ENCODE measurements at places on chromosomes 2 and 18.

- peak; percentile 7 for DNase-seq
Observed at GRCh38 chr18:38695559-38696280, 1130.1 kb upstream of the CELF4 start.

DNA sequence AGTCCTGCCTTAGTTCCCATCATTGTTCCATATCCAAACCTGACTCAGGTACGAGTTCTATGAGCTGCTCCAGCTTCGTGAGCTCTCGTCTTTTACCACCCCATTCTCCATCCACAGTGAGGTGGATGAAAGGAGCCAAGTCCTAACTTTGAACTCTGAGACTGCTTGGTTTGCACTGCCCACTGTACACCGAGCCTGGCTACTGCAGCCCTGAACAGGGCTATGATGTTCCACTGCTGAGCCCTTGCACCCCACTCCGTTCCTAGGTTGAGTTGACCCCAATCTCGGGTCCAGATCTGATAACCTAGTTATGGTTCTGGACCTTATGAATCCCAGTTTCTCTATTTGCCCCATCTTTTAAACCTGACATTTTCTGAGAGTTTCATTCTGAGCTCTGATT, 5.3 kb upstream of the DYNAP start:
- DNase-seq = no peak

DNA sequence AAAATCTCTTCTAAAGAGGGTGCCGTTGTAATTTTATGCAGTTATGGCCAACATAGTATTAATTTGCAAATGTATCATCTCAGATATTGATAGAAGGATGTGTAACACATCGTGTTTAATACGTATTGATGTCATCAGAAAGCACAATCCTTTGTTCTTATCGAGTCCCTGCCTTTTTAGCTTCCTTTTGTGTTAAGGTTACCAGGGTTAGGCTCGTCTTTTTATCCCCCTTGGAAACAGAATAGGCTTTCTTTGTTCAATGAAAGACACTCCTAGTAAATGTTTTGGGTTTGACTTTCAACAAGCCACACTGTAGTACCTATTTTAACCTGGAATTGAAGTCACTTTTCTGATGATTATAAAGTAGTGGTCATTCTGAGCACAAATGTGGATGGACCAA, 136.2 kb downstream of the WDR7 start:
- no peak for DNase-seq

- no peak for DNase-seq
Observed at GRCh38 chr2:181038796-181039195, 58.4 kb downstream of the UBE2E3 start.

DNA sequence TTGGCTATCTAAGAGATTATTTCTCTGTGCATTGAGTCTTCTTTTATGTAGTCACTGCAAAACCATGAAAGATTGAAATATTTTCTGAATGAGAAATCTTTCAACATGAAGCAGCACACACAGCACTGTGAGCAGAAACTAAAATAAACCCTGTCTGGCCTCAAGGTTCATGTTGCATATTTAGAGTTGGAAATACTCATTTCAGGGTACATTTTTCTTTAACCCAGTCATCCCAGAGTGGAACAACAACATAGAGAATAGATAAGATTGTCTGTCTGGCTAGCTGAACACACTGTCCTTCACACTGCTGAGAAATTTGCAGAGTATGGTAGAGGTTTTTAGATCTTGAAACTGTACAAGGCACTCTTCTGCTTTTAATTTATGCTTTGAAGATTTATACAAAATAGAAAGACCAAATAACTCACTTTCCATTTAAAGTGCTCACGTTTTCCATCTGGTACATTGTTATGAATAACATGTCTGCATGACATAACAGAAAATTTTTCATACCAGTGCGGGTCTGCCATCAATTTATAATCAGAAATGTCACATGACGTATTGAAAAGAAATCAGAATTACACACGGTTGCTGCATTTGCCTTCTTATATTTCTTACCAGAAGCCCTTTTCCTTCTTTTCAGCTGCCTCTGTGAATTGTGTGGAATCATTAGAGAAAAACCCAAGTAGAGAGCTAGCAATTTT, 25.0 kb upstream of the FN1 start:
- peak; percentile 94 for DNase-seq

DNA sequence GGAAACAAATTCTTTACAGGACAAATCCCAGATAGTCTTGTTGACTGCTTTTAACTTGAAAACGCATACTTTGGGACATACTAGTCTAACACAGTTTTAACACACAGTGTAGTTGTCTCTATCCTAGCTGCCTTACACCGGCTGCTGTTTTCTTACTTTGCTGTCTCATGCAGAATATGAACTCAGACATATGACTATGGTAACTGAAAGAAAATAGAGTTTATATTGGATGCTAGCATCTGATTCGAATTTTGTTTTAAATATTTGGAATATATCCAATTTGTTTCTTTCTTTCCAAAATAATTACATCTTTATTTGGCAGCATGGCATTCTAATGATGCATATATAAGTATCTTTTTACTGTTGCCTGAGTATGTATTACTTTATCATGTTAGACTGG, 69.8 kb downstream of the ANKRD12 start:
- no peak for DNase-seq

GRCh38 chr2:46569061-46569560, 89.7 kb downstream of the TMEM247 start:
- no peak for DNase-seq

DNA sequence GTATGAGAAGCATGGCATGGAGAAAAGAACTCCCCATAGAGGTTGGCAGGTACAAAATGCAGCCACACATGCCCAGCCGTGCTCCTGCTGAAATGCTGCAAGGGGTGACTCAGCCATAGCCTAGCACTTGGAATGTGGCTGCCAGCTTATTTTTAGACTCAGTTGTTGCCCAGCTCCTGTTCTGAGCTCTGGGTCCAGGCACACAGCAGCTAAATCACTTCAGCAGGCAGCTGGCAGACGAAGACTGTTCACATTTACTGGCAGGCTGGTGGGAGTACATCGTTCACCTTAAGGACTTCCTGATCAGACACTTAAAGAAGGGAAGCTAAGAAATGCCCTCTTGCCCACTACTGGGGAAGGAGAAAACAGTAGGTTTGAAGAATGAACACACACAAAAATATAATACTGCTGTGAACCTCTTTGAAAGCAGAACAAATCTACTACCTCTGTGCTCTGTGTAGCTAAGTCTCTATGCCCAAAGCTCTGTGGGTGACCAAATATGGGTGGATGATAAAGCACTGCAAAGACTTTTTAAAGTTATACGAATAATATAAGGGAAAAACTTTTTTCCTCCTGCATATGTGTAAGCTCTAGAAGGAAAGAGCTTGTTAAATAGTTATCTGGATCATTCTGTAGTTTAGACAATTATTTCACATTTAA, 146.1 kb downstream of the LNPK start:
- DNase-seq = no peak

- no peak for DNase-seq
Observed at GRCh38 chr2:43225788-43226557, 433 bp downstream of the ZFP36L2 start.

DNA sequence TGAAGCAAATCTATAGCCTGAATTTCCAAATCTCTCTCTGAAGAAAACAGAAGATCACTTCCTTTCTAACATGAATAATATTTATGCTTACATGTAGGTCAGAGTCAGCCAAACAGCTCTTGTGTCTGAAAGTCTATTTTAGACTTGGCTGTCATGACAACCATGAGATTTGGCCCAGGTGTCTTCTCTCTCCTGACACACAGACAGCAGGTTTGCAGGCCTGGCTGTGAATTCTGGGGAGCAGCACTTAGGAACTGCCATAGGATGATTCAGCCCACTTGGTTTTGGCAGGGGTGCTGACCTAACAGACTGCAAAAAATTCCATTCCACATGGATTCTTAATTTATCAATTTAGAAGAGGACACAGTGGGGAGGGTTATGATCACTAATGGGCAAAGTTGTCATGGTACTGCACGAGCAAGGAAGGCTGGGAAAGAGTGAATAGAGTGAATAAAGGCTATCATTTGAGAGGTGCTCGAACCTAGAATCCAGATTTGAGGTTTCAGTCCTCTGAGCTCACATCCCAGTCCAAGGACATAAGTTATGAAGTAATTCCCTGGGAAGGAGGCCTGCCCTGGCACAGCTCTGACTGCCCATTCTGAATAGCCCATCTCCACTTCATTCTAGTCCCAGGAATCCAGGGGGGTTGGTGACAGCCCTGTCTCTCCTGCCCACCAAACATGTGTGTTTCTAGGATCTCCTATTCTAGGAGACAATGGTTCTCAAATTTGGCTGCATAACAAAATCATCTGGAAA, 453.9 kb upstream of the TRIB2 start:
- DNase-seq = no peak

GRCh38 chr18:7000484-7001096, 117.0 kb downstream of the LAMA1 start:
- no peak for DNase-seq

- DNase-seq = no peak
Observed at GRCh38 chr2:144126302-144126701, 393.6 kb downstream of the ZEB2 start.

DNA sequence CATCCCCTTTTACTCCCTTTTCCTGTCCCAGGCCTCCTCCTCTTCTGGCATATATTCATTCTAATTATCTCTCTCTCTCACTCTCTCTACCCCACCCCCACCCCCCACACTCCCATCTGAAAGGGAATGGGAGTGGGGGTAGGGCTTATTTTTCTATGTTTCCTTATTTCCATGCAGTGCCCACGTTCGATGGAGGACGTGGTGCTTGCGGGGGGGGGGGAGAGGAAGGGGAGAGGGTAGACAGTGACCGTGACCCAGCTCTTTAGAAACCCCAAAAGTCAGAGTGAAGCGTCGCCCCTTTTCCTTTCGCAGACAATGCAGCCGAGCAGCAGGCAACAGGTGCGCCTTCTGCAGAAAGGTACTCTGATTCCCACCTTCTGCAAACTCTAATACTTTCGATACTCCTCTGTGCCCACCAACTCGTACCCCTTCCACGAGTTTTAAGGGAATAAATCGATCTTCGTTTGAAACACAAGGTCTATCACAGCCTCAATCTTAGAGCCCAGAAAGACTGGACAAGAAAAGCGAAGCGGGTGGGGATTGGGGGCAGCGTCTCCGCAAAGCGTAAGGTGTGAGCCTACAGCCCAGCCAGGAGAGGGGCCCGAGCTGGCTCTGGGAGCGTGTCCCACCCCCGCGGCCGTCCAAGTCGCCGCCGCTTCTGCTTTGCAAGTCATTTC, 891 bp upstream of the NR4A2 start:
- DNase-seq = no peak

DNA sequence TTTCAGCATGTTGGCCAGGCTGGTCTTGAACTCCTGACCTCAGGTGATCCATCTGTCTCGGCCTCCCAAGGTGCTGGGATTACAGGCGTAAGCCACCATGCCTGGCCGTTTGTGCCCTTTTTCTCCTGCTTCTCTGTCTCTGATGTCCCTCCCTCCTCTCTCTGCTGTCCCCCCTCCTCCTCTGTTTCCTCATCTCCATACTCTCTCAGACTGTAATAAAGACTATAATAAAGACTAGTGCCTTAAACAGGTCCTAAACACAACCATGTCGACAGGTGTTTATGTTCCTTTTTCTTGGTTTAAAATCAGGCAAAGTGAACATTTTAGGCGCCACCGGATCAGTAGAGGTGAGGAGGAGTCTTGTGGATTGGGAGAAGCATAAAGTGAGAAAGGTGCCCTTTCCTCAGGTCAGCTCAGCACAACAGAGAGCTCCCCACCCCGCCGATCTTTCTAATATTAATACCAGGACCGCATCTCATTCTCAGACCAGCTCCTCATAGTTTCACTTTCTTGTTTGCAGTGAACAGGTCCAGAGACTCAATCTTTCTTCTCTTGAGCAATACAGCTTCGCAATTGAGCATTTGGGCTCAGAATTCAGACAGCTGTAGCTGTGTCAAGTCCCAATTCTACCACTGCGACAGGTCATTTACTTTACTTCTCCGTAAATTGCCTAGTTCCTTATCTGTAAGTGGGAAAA, 23.7 kb downstream of the TIMM21 start:
- DNase-seq = no peak

- no peak for DNase-seq
Observed at GRCh38 chr18:67665266-67665665, 148.7 kb upstream of the DSEL start.

GRCh38 chr2:49794396-49794795, 640.1 kb upstream of the FSHR start:
- no peak for DNase-seq

DNA sequence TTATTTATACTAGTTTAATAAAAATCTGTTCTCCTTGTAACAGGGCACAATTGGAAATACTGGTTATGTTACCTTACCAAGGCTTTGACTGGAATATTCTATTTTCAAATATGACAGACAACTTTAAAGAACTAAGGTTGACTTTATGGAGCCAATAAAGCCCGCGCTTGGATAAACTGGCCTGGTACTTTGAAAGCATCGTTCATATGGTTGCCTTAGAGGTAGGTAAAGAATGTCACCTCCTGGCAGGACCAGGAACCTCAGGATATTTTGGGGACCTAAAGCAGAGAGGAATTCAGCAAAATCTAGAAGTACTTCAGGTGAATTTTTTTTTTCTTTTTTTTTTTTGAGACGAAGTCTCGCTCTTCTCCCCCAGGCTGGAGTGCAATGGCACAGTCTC, 71.2 kb upstream of the CREB1 start:
- DNase-seq = no peak

DNA sequence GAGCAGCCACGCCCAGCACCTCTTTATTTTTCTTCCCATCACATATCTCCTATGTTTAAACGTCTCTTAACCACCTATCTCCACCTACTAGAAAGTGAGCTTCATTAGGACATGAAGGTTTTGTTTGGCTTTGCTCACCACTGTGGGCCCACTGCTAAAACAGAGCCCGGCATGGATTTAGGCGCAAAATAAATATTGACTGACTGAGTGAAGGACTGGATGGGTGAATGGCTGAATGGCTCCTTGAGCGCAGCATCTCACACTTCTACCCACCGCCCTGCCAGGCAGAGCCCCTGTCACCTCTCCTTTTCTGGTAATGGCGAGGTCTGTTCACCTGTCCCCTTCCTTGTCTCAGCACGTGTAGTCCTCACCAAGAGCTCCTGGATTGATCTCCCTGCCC, 10.1 kb downstream of the CAPG start:
- DNase-seq = no peak

- DNase-seq = no peak
Observed at GRCh38 chr2:29780906-29781305, 140.5 kb downstream of the ALK start.

DNA sequence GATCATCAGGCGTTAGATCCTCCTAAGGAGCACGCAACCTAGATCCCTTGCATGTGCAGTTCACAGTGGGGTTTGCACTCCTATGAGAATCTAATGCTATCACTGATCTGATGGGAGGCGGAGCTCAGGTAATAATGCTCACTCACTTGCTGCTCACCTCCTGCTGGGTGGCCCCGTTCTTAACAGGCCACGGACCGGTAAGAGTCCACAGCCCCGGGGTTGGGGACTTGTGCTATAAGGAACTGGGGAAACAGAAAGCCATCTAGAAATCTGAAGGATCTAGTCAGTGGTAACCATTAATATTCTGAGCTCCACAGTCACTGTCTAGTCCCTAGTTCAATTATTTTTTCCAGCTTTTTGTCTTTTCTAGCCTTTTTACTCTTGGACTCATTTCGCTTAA, 44.7 kb upstream of the GAREM2 start:
- no peak for DNase-seq

GRCh38 chr2:235614900-235615712, 121.3 kb downstream of the AGAP1 start:
- peak; percentile 70 for DNase-seq
